ENCODE measurements at places on chromosomes 6 and 20. TPM values are rescaled to one million over a fixed set of nuclear protein-coding genes. Genes with fewer than 3 reads are reported as not detected.

NNAT gene
- not detected for total RNA-seq

BANF2 gene
- total RNA-seq = not detected

WFDC12 gene
- not detected for total RNA-seq

GRCh38 chr6:147117580-147117979 is 86.6 kb upstream of the STXBP5 start:
- H3K4me3 ChIP-seq = no peak overlapping the region
- H3K27ac ChIP-seq = no peak overlapping the region
- no peak for DNase-seq
- no peaks in the 10 kb centered on the region for H3K4me1 ChIP-seq

- H3K27ac ChIP-seq = no peak overlapping the region
- DNase-seq = no peak
- H3K4me3 ChIP-seq = no peak overlapping the region
- H3K27me3 ChIP-seq = no peaks in the 10 kb centered on the region
Measured at GRCh38 chr6:138605958-138606357, 106.7 kb upstream of the NHSL1 start.

GRCh38 chr6:106300944-106301343 is 24.6 kb downstream of the ATG5 start:
- no peaks in the 10 kb centered on the region for H3K27me3 ChIP-seq
- no peak for DNase-seq
- H3K27ac ChIP-seq = no peak overlapping the region
- H3K4me3 ChIP-seq = no peak overlapping the region
- H3K36me3 ChIP-seq = no peaks in the 10 kb centered on the region
- H3K4me1 ChIP-seq = peaks cover 5% of the 10 kb centered on the region

DNA sequence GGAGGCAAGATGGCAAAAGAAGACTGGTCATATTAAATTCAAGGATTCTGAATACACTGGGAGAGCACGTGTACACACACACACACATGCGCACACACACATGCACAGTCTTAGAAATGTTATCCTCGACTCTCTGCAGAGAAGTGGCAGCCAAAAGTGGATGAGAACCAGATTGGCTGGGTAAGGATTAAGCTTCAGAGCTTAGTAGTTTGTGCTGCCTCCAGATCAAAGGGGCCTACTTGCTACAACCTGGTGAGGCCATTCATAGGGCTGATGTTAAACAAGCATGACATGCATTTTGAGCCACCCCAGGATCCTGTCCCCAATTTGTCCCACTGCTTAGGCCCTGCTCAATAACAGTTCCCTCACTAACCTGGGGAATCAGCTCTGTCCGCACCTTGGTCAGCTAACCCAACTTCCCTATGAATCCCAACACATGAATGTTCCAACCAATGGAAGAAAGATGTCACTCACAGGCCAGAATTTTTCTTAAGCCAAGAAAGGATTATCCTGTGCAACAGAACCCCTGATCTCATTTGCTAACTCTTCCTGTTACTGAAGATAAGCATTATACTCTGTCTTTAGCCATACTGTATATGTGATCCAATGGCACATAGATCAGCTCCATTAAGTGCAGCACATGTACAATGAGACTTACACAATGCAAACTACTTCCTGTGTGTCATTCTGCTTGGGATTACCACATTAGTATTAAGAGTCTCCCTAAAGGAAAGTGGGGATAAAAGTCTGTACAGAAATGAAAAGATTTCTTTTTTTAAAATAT is 31.0 kb downstream of the TOMM6 start:
- no peak overlapping the region for H3K27ac ChIP-seq
- H3K4me1 ChIP-seq = no peaks in the 10 kb centered on the region
- H3K36me3 ChIP-seq = no peaks in the 10 kb centered on the region
- DNase-seq = no peak
- no peak overlapping the region for H3K4me3 ChIP-seq

DNA sequence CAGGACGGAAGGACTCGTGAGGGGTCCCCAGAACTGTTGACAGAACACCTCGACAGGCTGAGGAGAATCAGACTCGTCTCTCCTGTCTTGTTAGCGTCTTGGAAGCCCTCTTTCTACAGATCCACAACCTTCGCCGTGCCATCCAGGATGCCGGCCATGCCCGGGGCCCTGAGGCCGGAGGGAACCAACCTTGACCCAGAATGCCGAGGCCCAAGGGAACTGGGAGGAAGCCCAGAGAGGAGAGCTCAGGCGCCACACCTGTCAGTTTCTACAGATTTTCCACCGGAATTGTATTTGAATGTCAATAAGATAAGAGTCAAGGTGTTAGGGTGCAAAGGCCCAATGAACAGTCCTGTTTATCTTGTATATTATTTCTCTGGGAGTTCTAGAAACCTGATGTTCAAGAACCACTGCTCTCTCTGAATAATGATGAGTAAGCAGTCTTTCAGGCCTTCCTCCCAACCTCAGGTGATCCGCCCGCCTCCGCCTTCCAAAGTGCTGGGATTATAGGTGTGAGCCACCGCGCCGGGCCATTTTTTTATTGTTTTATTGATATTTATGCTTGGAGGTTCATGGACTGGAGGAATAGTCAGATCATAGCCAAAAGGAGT is 799 bp upstream of the ME1 start:
- H3K27me3 ChIP-seq = no peaks in the 10 kb centered on the region
- peaks cover 29% of the 10 kb centered on the region for H3K4me1 ChIP-seq
- no peaks in the 10 kb centered on the region for H3K36me3 ChIP-seq
- H3K27ac ChIP-seq = peak overlapping the region; percentile 76
- no peak for DNase-seq
- peak overlapping the region; percentile 56 for H3K4me3 ChIP-seq

DNA sequence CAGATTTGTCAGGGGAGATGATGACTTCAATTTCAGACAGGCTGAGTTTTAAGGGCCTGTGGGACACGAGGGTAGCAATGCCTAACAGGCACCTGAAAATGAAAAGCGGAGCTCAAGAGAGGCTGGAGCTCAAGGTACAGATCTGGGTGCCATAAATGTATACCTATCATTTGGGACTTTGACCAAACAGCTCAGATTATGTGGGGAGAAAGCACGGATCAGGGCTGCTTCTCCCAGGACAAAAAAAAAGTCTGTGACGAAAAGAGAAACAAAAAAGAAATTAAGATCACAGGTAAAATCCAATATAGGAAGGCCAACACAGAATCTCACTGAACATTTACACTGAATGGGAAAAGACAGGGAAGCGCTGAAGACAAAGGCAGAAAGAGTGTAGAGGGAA is 1.9 kb downstream of the PRELID3B start:
- H3K27me3 ChIP-seq = no peaks in the 10 kb centered on the region
- no peak overlapping the region for H3K4me3 ChIP-seq
- peaks cover 41% of the 10 kb centered on the region for H3K4me1 ChIP-seq
- no peak overlapping the region for H3K27ac ChIP-seq

- no peaks in the 10 kb centered on the region for H3K27me3 ChIP-seq
- no peak for DNase-seq
- no peaks in the 10 kb centered on the region for H3K36me3 ChIP-seq
- H3K27ac ChIP-seq = no peak overlapping the region
- no peaks in the 10 kb centered on the region for H3K4me1 ChIP-seq
- no peak overlapping the region for H3K4me3 ChIP-seq
Measured at GRCh38 chr6:92617721-92618120, 801.6 kb downstream of the EPHA7 start.

GRCh38 chr20:23245553-23246181 is 104.9 kb upstream of the NXT1 start:
- DNase-seq = peak; percentile 73
- H3K27me3 ChIP-seq = peaks cover 13% of the 10 kb centered on the region

- no peaks in the 10 kb centered on the region for H3K36me3 ChIP-seq
- no peak overlapping the region for H3K4me3 ChIP-seq
- no peak overlapping the region for H3K27ac ChIP-seq
- no peaks in the 10 kb centered on the region for H3K27me3 ChIP-seq
Measured at GRCh38 chr6:146962329-146962728, 241.9 kb upstream of the STXBP5 start.

- no peaks in the 10 kb centered on the region for H3K27me3 ChIP-seq
- no peaks in the 10 kb centered on the region for H3K4me1 ChIP-seq
- no peaks in the 10 kb centered on the region for H3K36me3 ChIP-seq
- H3K27ac ChIP-seq = no peak overlapping the region
- no peak overlapping the region for H3K4me3 ChIP-seq
Measured at GRCh38 chr20:35295058-35295457, 2.8 kb upstream of the FAM83C start.
